Uterine smooth muscle cell (primary cell): ENCODE measurements at places on chromosomes 11 and 22. TPM values are rescaled to one million over a fixed set of nuclear protein-coding genes. Genes with fewer than 3 reads are reported as not detected.

SAA1 gene
- total RNA-seq, result 0.33 TPM in 1 of 2 replicates, not detected in the other

ARHGAP42 gene
- total RNA-seq, result 6.3 and 11.5 TPM in 2 replicates

SHANK3 gene
- total RNA-seq, result 0.22 and 0.50 TPM in 2 replicates

SPDYC gene
- not detected in 2 replicates for total RNA-seq

BARX2 gene
- total RNA-seq, result not detected in 2 replicates

TRIM3 gene
- total RNA-seq, result 19.5 and 27.4 TPM in 2 replicates

PKNOX2 gene
- total RNA-seq, result 0.22 and 0.37 TPM in 2 replicates
